ENCODE measurements at places on chromosomes 3 and 15. TPM values are rescaled to one million over a fixed set of nuclear protein-coding genes. Genes with fewer than 3 reads are reported as not detected.

GRCh38 chr3:72976281-72976741 is 20.3 kb upstream of the PPP4R2 start:
- no peak for DNase-seq
- no peak overlapping the region for H3K27ac ChIP-seq

GRCh38 chr3:158640646-158641045 is 3.7 kb upstream of the GFM1 start:
- DNase-seq, result no peak
- no peak overlapping the region for H3K27ac ChIP-seq
- H3K36me3 ChIP-seq, result no peaks in the 10 kb centered on the region
- H3K4me3 ChIP-seq, result no peak overlapping the region
- H3K27me3 ChIP-seq, result no peaks in the 10 kb centered on the region

DNA sequence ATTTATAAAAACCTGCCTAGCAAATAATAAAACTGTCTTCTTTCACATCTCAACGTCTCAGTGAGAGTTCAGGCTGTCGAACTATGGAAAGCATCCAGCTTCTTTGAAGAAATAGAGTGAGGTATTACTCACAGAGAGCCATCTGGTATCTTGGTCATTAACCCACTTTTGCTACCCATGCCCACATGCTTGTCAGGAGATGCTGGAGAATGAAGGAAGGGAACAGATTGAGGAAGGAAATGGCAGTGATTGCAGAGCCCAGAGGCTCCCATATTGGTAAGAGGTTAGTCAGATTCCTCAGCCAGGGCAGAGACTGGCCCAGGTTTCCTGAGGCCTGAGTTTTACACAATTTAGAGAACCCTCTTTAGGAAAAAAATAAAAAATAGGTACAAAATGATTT is 119.1 kb downstream of the B3GALNT1 start:
- no peak for DNase-seq
- no peak overlapping the region for H3K4me3 ChIP-seq
- H3K4me1 ChIP-seq, result peaks cover 4% of the 10 kb centered on the region

The ESYT3 gene
- 2.0 TPM for total RNA-seq

DNA sequence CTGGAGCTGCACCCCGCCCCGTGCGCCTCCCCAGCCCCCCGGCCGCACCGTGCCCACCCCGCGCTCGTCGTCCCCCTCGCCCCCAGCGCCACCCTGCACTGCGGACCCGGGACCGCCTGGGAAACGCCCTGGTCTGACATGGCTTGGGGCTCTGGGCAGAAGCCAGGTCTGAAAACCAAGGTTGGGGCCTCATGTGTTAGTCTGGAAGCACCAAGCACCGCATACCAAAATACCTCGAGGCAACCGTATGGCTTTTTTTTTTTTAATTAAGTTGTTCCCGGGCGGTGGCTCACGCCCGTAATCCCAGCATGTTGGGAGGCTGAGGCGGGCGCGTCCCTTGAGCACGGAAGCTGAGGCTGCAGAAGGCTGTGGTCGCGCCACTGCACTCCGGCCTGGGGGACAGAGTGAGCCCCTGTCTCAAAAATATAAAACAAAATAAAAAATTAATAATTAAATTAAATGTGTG is 91.5 kb upstream of the CHD2 start:
- peak overlapping the region; percentile 62 for H3K4me3 ChIP-seq
- no peak for DNase-seq
- peaks cover 44% of the 10 kb centered on the region for H3K4me1 ChIP-seq
- no peaks in the 10 kb centered on the region for H3K36me3 ChIP-seq
- H3K27me3 ChIP-seq, result no peaks in the 10 kb centered on the region

DNA sequence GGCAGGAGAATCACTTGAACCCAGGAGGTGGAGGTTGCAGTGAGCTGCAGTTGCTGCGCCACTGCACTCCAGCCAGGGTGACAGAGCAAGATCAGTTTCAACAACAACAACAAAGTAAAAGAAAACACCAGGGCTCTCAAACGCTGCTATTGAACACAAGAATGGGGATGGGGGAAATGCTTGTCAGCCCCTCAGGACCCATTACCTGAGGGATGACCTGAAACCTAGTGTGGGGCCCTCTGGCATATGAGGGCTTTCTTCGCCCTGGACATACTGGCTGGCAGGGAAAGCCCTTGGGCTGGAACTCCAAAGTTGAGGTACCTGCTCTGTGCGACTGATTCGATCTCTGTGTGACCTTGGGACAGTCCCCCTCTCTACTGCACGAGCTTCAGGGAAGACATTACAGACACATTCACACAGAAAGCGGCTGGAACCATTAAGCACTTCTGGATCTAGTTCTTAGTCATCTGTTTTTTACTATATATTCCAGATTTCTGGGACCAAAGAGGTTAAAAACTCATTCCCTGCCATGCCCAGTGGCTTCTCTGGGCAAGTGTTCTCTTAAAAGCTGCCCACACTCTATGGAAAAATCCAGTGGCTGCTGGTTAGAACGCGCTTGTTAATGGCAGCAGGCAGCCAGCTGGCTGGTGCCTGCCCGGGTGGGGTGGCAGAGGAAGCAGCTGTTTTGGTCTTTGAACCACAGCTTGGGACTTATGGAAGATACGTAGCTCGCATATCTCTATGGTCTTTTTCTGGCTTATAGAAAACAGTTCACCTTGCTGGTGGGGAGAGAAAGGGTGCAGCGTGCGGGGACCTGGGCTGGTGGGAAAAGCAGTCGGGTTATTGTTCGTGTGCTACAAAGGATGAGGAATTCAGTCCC is 57.2 kb downstream of the ATP1B3 start:
- H3K27ac ChIP-seq, result no peak overlapping the region
- DNase-seq, result no peak
- H3K36me3 ChIP-seq, result no peaks in the 10 kb centered on the region
- no peak overlapping the region for H3K4me3 ChIP-seq
- H3K27me3 ChIP-seq, result no peaks in the 10 kb centered on the region
- H3K4me1 ChIP-seq, result no peaks in the 10 kb centered on the region

DNA sequence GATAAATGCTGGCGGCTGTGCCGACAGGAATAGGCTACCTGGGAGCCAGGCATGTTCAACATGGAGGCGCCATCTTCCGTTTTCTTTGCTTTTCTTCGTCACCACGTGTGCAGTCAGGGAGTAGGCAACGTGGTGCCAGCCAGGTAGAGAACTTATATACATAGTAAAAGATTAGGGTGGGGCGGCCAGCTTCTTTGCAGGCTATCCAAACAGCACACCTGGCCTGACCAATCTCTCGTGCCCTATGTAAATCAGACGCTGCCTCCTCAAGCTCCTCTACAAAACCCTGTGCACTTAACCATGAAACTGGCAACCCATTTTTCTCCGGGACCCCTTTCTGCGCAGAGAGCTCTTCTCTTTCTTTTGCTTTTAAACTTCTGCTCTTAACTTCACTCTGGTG is 28.6 kb upstream of the OR5K4 start:
- no peaks in the 10 kb centered on the region for H3K36me3 ChIP-seq
- no peaks in the 10 kb centered on the region for H3K27me3 ChIP-seq

DNA sequence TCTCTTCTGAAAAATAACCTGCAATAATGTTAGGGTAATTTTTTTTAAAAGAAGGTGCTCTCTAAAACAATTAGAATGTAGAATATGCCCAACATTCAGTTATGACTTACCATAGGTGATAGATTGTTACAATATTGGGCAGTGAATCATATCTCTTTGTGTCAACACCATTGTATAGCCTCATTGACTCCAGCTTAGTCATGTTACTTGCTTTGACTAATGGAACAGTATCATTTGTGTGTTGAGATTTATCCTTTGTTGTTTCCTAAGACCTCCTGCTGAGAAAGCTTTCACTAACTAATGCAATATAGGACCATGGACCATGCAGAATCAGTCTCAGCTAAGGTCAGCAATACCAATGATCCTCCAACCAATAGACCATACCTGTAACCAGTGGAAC is 1106.4 kb downstream of the SI start:
- H3K4me1 ChIP-seq, result no peaks in the 10 kb centered on the region
- DNase-seq, result no peak
- H3K27ac ChIP-seq, result no peak overlapping the region
- H3K4me3 ChIP-seq, result no peak overlapping the region
- no peaks in the 10 kb centered on the region for H3K27me3 ChIP-seq
- no peaks in the 10 kb centered on the region for H3K36me3 ChIP-seq

The ACP3 gene
- total RNA-seq, result 12.3 TPM

DNA sequence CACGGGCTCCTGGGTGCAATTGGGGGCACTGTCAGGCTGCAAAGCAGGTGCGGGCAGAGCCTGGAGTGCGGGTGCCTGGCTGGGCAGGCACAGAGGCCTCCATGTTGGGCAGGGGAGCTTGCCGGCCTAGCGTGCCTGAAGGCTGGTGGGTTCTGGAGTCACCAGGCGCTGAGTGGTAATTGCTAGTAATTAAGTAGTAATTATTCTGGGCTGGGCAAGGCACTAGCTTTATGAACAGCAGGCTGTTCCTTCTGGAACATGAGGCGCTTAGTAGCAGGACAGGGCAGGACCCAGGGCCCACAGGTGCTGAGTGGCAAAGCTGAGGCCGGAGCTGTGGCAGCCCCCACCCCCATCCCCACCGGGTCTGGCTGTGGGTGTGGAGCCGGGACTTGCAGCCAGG is 25.3 kb downstream of the PLXNA1 start:
- no peak for DNase-seq
- H3K36me3 ChIP-seq, result peaks cover 15% of the 10 kb centered on the region
- no peak overlapping the region for H3K4me3 ChIP-seq
- peaks cover 15% of the 10 kb centered on the region for H3K4me1 ChIP-seq

The KIF15 gene
- 2.2 TPM for total RNA-seq

The ANKDD1A gene
- 17.7 TPM for total RNA-seq

DNA sequence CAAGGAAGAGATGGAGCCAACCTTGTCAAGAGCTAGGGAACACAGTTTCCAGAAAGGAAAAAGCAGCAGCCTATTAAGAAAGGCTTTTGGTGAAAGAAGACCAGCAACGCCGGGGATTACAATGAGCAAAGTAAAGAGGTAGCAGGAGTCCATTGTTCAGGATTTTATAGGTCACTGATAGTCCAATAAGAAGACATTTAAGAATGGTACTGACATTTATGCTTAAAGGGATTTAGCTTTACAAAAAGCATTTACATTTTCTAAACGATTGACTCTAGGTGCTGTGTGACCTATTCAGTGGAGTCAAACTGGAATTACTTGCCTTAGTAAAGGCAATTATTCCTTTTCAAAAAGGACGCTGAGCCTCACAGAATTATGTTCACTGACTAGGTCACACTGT is 40.8 kb downstream of the CSNK1G1 start:
- no peaks in the 10 kb centered on the region for H3K36me3 ChIP-seq
- peaks cover 16% of the 10 kb centered on the region for H3K4me1 ChIP-seq
- no peak for DNase-seq
- H3K4me3 ChIP-seq, result no peak overlapping the region

The CELF6 gene
- total RNA-seq, result 7.1 TPM

DNA sequence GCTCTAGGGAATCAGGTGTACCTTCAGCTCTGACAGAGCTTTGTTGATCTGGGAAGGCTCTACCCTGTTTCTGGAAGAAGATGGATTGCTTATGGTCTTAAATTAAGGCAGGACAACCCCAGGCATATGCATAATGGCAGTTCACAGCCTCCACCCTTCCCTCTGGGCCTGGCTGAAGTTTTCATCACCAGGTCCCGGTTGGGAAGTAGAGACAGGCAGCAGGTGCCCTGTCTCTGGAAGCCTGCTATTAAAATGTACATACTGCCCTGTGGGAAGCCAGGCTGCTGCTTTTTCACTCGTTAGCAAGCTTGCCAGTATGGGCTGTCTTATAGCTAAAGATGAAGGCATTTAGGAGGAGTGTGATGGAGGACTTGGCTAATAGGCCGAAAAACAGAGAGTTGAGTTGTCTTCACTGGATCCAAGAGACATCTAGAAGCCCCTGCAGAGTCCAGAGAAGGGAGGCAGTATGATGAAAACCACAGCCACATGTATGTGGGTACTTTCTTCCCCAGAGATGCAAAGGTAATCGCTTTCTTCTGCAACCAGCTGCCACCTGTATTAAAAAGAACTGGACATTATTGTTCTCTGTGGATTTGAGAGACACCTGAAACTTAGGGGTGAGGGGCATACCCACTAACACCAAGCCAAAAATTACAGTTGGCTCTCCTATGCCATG is 34.4 kb downstream of the ABHD2 start:
- no peak overlapping the region for H3K4me3 ChIP-seq
- no peaks in the 10 kb centered on the region for H3K27me3 ChIP-seq
- peaks cover 6% of the 10 kb centered on the region for H3K36me3 ChIP-seq

DNA sequence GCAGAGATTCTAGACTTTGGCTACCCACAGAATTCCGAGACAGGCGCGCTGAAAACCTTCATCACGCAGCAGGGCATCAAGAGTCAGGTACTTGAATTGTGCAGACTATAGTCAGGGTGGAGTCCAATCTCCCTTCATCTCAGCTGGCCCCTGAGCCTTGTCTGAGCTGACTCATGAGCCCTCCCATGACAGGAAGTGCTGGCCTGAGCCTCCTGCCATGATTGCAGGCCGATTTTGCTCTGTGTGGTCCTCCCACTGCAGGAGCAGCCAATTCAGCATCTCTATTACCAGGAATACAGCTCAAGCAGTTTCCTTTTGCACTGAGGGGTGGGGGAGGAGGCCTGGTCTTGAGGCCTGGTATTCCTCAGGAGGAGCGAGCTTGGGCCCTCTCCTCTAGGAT is 5.5 kb downstream of the AP2M1 start:
- H3K36me3 ChIP-seq, result peaks cover 69% of the 10 kb centered on the region
- H3K27ac ChIP-seq, result no peak overlapping the region
- no peak overlapping the region for H3K4me3 ChIP-seq
- H3K27me3 ChIP-seq, result no peaks in the 10 kb centered on the region
- DNase-seq, result no peak

GRCh38 chr3:76198086-76198485 is 412.7 kb upstream of the ZNF717 start:
- no peaks in the 10 kb centered on the region for H3K4me1 ChIP-seq
- DNase-seq, result no peak
- H3K27ac ChIP-seq, result no peak overlapping the region

- no peak overlapping the region for H3K4me3 ChIP-seq
- H3K27ac ChIP-seq, result no peak overlapping the region
- H3K36me3 ChIP-seq, result no peaks in the 10 kb centered on the region
- no peaks in the 10 kb centered on the region for H3K27me3 ChIP-seq
- H3K4me1 ChIP-seq, result no peaks in the 10 kb centered on the region
Observed at GRCh38 chr3:111534701-111535100, 7.3 kb upstream of the CD96 start.

- H3K27me3 ChIP-seq, result no peaks in the 10 kb centered on the region
- H3K36me3 ChIP-seq, result no peaks in the 10 kb centered on the region
- no peaks in the 10 kb centered on the region for H3K4me1 ChIP-seq
- no peak overlapping the region for H3K4me3 ChIP-seq
Observed at GRCh38 chr15:35399901-35400300, 146.1 kb downstream of the DPH6 start.

DNA sequence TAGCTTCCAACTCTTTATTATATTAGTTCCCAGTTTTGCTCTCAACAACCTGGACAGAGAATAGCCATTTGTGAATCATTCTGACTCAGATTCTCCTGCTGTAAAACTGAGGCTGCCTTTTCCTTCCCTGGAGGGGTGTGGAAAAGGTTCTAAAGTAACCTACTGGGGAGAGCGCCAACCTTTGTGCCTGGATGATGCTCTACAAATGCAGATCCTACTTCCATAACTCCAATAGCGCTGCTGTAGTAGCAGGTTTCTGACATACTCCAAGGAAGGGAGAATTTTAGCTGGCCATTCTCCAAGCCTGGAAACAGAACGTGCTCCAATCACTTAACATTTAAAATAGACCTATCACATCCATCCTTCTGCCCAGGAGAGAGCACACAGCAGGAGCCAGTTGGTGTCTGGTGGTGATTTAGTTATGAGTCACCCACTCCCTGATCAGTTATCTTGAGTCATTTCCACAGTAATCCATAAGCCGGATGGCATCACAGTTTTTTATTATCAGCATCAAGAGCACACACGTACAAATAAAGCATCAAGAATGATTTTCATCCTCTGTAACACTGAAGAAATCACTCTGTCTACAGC is 38.3 kb downstream of the MYH15 start:
- H3K4me3 ChIP-seq, result no peak overlapping the region
- H3K27me3 ChIP-seq, result no peaks in the 10 kb centered on the region
- H3K27ac ChIP-seq, result no peak overlapping the region
- H3K36me3 ChIP-seq, result no peaks in the 10 kb centered on the region
- no peaks in the 10 kb centered on the region for H3K4me1 ChIP-seq

All from vagina (tissue), 2 donors.